ENCODE measurements at places on chromosomes 1 and 21.

DNA sequence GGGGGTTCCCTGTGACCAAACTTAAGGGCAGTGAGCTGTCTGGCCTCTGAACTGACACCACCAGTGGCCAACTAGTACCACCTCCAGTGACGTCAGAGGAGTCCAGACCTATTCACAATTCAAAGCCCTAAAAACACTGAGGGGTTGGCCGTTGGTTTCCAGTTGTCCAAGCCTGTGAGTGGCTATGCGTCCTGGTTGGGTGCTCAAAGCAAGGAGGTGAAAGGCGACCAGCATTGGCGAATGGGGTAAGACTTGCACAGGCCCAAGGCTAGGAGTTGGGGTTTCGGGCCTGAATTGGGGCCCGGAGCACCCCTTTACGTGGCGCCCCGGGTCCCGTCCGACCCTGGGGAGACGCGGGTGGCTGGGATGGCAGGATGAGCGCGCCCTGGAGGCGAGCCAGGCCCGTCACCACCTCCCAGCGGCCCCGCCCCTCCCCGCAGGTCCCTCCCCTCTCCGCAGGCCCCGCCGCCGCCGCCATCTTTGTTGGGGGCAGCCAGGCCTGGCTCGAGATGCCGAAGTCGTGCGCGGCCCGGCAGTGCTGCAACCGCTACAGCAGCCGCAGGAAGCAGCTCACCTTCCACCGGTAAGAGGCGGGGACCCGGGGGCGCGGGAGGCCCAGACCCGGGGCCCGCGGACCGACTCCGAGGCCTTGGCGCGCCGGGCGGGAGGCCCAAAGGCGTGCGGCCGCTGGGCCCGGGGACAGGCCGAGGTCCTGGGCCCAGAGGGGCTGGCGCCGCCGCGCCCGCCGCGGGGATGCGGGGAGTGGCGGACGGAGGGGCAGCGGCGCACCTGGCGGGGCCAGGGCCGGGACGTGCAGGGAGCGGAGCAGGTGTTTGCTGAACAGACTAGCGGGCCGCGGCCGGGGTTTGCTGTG, at the start of gene THAP3:
Gene THAP3, plus strand, starts transcription at position 159 of the 874 bp plus-strand sequence. Its CDS starts 351 bp downstream, at position 510.
- peak; percentile 88 for DNase-seq

DNA sequence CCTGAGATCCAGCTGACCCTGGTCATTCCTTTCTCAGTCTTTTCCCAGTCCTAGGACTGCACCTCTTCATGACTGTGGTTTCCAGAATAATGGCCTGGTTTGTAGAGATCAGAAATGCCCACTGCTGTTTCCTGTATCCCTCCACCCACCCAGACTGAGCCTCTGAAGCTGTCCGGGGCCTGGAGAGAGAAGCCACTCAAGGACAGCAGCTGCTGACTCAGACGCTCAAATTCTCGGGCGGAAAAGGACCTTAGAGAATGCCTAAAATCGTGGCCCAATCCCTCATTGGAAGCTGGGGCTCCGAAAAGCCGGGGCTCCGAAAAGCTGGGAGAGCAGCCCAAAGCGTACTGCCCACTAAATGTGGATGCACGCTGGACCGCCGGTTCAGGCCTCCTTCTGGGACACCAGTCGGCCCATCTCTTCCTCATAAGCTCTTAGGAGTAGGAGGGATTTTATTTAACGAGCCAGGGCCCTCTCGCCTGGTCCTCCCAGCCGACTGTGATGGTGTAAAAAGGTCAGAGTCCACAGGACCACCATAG, 7.8 kb upstream of the GPR61 start:
- no peak for DNase-seq

GRCh38 chr1:3283849-3284248, 170.6 kb upstream of the ARHGEF16 start:
- DNase-seq = peak; percentile 60

- no peak for DNase-seq
Observed at GRCh38 chr1:62717483-62717882, 29.3 kb upstream of the DOCK7 start.

GRCh38 chr1:207950750-207951149, 39.8 kb upstream of the CD34 start:
- no peak for DNase-seq

DNA sequence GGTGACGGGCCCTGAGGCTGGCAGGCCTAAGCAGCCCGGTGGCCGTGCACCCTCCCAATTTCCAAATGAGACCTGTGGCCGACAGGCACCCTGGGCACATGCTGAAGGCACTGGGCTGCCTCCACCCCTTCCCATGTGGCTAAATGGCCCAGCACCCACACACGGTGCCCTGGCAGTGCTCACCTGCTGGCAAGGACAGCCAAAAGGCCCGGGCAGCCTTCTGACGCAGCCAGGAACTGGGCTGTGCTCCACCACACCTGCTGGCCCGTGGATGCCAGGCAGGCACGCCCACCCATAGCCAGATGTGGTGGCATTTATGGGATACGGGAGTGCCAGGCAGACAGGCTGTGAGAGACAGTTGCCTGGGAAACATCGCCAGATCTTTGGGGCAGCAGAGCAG, 4.0 kb upstream of the FAAP20 start:
- DNase-seq = no peak

GRCh38 chr1:200610846-200611245, 9.7 kb downstream of the KIF14 start:
- no peak for DNase-seq
